Spinal cord (tissue), 10 donors: ENCODE measurements at places on chromosomes 3 and 15. TPM values are rescaled to one million over a fixed set of nuclear protein-coding genes. Genes with fewer than 3 reads are reported as not detected.

DNA sequence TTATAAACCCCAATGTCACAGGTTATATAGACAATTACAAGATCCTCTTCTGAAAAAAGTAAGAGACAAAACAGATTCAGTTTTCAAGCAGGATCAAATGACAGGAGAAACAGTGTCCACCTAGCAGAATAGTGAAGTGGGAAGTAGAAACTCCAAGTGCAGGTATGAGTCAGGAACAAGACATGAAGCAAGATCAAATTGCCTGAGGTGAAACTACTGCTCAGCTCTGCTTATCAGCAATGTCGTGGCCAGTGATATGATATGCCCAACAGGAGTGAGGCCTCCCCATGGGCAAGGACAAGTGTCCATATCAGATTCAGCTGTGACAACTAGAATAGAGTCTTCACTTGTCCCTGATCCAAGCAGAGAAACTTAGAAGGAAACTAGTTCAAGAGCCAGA is 100.0 kb downstream of the ZMAT3 start:
- H3K36me3 ChIP-seq, result no peaks in the 10 kb centered on the region
- no peak overlapping the region for H3K4me3 ChIP-seq
- no peaks in the 10 kb centered on the region for H3K27me3 ChIP-seq
- H3K27ac ChIP-seq, result no peak overlapping the region
- H3K4me1 ChIP-seq, result peaks cover 3% of the 10 kb centered on the region
- DNase-seq, result no peak

DNA sequence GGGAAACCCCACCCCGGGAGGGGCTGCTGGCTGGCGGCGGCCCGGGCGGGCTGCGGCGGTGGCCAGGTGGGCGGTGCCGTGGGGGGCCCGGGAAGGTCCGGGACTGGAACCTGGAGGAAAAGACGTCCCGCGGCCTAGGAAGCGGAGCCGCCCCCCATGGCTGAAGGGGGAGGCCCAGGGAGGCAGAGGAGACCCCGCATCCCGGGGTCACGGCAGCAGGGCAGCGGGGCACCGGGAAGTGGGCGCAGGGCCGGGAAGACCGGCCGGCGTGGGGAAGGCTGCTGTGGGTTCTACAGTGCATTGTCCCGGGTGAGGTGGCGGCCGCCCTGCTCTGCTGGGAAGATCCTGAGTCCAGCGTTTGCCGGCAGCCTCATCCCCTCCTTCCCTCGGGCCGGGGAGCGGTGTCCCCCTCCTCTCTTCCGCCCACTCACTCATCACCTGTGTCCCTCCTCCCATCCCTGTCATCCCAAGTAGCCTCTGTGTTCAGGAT is 525 bp upstream of the FSTL1 start:
- H3K4me1 ChIP-seq, result peaks cover 19% of the 10 kb centered on the region
- peak overlapping the region; percentile 87 for H3K27ac ChIP-seq
- peak overlapping the region; percentile 81 for H3K4me3 ChIP-seq

GRCh38 chr3:61768284-61769037 is 207.1 kb downstream of the PTPRG start:
- DNase-seq, result no peak
- no peak overlapping the region for H3K4me3 ChIP-seq
- no peak overlapping the region for H3K27ac ChIP-seq
- H3K4me1 ChIP-seq, result no peaks in the 10 kb centered on the region
- H3K36me3 ChIP-seq, result no peaks in the 10 kb centered on the region
- no peaks in the 10 kb centered on the region for H3K27me3 ChIP-seq

GRCh38 chr15:23403550-23403949 is 43.5 kb downstream of the GOLGA6L2 start:
- H3K36me3 ChIP-seq, result no peaks in the 10 kb centered on the region
- H3K4me3 ChIP-seq, result no peak overlapping the region
- H3K27ac ChIP-seq, result no peak overlapping the region
- H3K4me1 ChIP-seq, result no peaks in the 10 kb centered on the region
- no peaks in the 10 kb centered on the region for H3K27me3 ChIP-seq
- no peak for DNase-seq

DNA sequence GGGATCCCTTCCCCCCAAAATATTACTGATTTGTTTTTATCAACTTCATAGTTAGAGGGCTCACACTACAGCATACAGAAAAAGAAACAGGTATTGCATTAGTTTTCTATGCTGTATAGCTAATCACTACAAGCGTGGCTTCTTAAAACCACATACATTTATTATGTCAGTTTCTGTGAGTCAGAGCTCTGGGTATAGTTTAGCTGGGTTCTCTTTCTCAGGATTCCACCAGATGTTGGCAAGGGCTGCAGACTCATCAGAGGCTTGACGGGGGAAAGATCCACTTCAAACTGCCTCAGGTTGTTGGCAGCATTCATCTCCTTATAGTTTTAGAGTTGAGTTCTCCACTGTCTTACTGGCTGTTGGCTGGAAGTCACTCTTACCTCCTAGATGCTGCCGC is 328.0 kb downstream of the NLGN1 start:
- no peaks in the 10 kb centered on the region for H3K27me3 ChIP-seq
- H3K27ac ChIP-seq, result no peak overlapping the region
- no peak overlapping the region for H3K4me3 ChIP-seq

GRCh38 chr3:197955892-197956477 is 4.0 kb upstream of the LMLN start:
- H3K36me3 ChIP-seq, result peaks cover 51% of the 10 kb centered on the region
- H3K4me1 ChIP-seq, result peaks cover 33% of the 10 kb centered on the region
- DNase-seq, result no peak
- no peaks in the 10 kb centered on the region for H3K27me3 ChIP-seq
- no peak overlapping the region for H3K4me3 ChIP-seq

GRCh38 chr3:52350416-52350815 is 34.3 kb downstream of the DNAH1 start:
- peaks cover 83% of the 10 kb centered on the region for H3K36me3 ChIP-seq
- no peak overlapping the region for H3K4me3 ChIP-seq
- no peak overlapping the region for H3K27ac ChIP-seq

DNA sequence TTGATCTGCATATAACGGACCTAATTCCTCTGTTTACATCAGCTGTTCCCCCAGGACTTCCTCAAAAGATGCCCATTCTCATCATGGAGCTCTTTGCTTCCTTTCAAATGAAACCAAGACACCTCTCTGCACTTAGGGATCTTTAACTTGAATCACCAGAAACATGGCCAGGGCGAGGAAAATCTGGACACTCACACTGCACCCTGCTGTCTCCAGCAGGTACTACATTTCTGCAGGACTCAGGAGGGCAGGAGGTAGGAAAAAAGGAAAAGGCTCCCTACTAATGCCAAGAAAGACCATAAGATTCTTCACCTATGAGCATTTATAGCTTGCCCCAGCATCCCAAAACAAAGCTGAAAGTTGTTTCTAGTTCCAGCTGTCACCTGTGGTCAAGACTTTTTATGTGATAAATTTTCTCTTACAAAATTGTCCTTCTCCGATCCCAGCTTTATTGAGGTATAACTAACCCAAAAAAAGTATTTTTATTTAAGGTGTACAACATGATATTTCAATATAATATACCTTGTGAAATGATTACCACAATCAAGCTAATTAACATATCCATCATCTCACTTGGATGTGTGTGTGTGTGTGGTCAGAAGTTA is 87.3 kb upstream of the C15orf61 start:
- DNase-seq, result peak; percentile 45
- H3K4me1 ChIP-seq, result no peaks in the 10 kb centered on the region
- no peaks in the 10 kb centered on the region for H3K36me3 ChIP-seq
- no peak overlapping the region for H3K4me3 ChIP-seq
- no peak overlapping the region for H3K27ac ChIP-seq

GRCh38 chr3:122609798-122610559 is 32.5 kb downstream of the PARP15 start:
- H3K27me3 ChIP-seq, result no peaks in the 10 kb centered on the region
- DNase-seq, result no peak
- H3K4me1 ChIP-seq, result no peaks in the 10 kb centered on the region
- H3K36me3 ChIP-seq, result no peaks in the 10 kb centered on the region
- H3K4me3 ChIP-seq, result no peak overlapping the region

- peak overlapping the region; percentile 74 for H3K27ac ChIP-seq
- peak; percentile 80 for DNase-seq
These were observed 560 bp downstream of the ST6GAL1 start for GRCh38 chr3:186930641-186931531.

Gene DUOXA1
- total RNA-seq, result not detected
